ENCODE measurements at places on chromosomes 3 and 15.

GRCh38 chr15:67196672-67197363 is 57.6 kb downstream of the AAGAB start:
- DNase-seq: no peak

DNA sequence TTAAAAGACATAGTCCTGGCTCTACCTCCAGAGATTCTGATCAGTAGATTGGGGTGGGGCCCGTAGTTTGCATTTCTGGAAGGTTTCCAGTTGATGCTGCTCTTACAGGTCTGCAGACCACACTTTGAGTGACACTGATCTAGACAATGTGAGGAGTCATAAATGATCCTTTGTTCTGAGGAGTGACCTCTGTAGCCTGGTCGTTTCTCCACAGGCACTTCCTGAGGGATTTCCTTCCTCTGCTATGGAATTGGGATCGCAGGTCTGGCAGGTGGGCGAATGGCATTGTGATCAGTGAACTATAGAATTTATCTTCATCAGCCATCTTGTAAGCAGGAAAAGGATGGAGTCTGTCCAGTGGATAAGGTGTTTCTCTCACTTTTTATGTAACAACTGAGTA is 5.5 kb downstream of the GFM1 start:
- no peak for DNase-seq

DNA sequence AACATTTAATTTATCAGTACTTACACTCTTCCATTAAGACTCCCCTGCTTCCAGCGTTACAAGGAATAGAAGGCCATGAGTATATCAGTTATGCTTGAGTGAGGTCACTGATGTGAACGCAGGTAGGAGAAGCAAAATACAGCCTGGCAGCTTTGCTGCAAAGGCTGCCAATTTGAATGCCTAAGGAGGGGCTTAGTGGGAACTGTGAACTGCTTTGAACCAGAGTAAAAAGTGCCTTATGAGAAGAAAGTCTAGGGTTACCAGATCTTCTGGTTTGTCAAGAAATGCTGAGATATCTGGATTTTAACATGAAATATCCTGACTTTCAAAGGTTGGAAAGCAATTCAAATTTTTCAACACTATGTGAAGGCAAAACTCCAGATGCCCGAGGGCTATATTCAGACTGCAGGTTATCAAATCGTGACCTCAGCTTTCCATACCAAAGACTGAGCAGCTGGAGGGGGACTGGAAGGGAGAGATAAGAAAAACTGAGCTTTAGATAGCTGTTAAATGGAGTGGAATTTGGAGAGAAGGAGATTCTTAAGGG is 446.3 kb upstream of the NECTIN3 start:
- DNase-seq: no peak

GRCh38 chr3:139689708-139690228 is 12.0 kb upstream of the NMNAT3 start:
- DNase-seq: no peak

DNA sequence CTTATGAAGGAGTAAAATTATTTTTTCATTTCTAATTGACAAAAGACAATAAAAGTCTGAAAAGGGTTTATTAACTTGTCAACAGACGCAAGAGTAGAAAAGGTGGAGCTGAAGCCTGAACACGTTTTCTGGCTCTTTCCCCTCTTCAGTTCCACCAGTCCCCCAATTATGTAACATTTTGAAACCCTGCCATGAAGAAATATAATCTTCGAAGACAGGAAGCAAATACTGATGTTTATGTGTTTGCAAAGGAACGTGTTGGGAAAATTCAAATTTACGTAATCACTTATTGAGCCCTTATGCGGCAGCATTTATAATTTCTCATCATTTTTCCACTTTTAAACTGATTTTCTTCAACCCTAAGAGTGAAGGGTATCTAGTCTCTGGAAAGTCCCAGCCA is 767 bp downstream of the AP3S2 start:
- DNase-seq: no peak

DNA sequence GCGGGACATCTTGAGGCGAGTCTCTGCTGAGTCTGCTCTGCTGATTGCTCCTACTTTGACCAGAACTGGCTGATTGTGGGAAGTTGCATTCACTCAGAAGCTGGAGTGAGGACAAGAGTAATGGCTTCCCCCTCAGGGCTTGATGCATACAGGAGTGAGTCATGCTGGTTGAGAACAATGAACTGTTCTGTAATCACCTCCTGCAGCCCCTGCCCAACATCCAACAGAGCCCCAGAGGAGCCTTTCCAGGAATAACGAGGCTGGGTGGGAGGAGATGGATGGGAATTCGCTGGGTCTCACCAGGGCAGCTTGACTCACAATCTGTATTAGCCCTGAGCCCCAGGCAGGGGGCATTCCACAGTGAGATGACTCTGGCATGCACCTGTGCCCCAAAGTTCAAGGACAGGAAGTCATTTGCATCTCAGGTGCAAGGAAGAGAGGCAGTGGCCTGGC is 85.0 kb downstream of the RAB11A start:
- no peak for DNase-seq

DNA sequence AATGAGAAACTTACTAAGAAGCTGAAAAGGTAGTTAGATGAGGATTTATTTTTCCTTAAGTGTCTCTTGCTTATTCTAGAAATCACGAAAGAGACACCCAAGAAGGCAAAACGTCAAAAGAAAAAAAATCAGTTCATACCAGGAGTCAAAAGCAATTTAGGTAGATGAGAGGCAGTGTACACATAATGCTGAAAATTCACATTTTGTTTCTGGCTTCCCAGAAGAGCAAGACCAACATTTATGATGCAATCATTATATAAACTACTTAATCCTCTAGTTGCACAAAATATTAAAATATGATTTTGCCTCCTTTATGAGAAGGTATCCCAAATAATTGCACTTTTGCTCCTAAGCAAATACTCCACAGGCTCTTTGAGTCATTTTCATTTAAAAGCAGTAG is 228.0 kb downstream of the FMN1 start:
- no peak for DNase-seq

GRCh38 chr15:98009169-98009568 is 48.7 kb downstream of the ARRDC4 start:
- no peak for DNase-seq

DNA sequence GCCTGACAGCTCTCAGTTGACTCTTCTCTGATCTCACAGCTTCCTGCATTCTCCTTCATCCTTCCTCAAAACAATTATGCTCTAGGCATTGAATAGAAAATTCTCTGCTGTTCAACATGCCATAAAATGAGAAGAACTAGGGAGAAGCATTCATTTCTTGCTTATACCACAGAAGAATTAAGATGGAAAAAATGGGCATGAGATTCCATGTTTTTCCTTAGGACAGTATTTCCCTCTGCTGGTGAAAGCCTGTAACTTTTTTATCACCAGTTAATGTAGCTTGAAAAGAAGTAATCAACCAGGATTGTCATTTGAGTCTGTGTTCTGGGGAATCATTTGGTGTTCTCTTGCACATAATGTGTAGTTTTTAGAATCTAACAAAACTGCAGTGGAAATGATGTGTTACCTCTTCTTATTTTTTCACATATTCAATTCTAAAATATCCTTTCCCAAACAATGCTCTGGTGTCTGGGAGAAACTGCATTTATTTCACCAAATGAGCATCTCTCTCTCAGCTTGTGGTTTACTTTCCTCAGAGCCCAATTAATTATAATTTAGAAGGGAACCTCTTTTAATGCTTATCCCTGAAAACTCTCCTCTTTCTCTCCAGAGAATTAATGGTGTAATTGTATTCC is 92.8 kb upstream of the DCBLD2 start:
- no peak for DNase-seq

GRCh38 chr3:177515786-177516157 is 318.5 kb upstream of the TBL1XR1 start:
- DNase-seq: no peak

- DNase-seq: no peak
These were observed 19.5 kb downstream of the MESD start for GRCh38 chr15:80970018-80970657.

- DNase-seq: no peak
These were observed 100.6 kb downstream of the DNAJB8 start for GRCh38 chr3:128366136-128366535.

- no peak for DNase-seq
These were observed 215.6 kb upstream of the CD96 start for GRCh38 chr3:111326144-111326995.
